CD8-positive, alpha-beta memory T cell (primary cell): ENCODE measurements at places on chromosomes 12 and 14. TPM values are rescaled to one million over a fixed set of nuclear protein-coding genes. Genes with fewer than 3 reads are reported as not detected.

DNA sequence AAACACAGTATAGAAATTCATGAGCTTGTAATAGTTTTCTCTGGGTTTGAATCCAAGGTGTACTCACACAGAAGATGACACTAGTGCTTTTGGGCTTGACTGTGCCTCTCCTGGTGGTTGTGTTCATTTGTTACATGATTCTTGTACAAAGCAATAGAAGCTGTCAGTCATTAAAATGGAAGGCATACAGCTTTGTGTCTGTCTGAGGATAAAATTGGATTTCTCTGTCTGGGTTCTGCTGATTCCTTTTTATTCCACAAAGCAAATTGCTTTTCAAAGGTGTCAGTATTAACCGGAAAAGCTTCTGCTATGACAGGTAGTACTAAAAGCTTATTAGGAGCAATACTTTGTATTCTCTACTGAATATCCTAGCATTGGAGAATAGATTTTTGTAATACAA, 361.2 kb downstream of the SLC6A15 start:
- DNase-seq, result no peak

DNA sequence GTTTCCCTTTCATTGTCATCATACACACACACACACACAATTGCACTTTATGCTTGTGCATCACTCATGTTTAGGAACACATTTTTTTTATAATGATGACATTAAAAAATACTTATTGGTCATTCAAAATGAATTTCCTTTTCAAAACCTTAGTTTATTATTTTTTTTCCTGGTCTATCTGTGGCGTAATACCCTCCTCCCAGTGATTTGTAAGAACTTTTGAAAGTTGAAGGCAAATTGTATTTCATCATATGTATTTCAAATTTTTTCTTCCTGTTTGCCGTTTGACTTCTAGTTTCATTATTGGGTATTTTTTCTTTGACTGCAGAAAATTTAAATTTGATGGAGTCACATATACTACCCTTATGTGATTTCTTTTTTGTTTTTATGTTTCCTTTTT, 2.5 kb upstream of the LRRK2 start:
- DNase-seq, result no peak

- no peak for DNase-seq
Measured at GRCh38 chr12:63922474-63922873, 78.0 kb downstream of the SRGAP1 start.

DNA sequence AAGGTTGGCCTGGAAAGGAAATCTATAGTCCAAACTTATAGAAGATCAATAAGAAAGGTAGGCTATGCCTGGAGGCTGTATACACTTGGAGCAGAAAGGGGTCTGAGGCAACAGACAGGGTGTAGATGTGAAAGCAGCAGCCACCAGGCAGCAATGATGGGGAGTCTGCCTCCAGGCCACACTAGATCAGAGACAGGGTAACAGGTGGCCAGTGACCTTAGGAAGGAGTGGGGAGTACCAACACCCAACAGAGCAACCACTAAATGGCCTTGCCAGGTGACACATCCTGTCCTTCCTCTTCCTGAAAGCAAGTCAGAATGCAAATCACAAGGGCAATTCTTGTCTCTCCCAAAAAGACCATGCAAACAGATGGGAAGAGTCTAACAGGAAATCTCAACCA, 46.4 kb upstream of the NID2 start:
- no peak for DNase-seq

GRCh38 chr12:98439471-98439951, 75.9 kb upstream of the TMPO start:
- no peak for DNase-seq

DNA sequence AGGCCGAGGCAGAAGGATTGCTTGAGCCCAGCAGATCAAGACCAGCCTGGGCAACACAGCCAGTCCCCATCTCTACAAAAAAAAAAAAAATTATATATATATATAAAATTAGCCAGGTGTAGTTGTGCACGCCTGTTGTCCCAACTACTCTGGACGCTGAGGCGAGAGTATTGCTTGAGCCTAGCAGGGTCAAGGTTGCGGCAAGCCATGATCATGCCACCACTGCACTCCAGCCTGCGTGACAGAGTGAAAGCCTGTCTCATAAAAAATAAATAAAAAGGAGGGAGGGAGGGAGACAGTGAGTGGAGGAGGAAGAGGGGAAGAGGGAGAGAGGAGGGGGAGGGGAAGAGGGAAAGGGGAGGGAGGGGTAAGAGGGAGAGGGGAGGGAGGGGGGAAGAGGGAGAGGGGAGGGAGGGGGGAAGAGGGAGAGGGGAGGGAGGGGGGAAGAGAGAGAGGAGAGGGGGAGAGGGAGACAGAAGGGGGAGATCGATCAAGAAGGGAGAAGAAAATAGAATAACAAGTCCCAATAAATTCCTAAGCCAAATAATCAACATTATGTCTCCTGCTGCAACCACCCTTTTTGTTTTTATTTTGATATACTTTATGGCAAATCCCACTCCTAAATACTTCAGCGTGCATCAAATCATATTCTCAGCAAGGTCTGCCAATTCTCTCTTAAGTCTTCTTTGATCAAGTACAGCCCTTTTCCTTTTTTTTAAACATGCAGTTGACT, 163.9 kb downstream of the MED13L start:
- DNase-seq, result no peak

DNA sequence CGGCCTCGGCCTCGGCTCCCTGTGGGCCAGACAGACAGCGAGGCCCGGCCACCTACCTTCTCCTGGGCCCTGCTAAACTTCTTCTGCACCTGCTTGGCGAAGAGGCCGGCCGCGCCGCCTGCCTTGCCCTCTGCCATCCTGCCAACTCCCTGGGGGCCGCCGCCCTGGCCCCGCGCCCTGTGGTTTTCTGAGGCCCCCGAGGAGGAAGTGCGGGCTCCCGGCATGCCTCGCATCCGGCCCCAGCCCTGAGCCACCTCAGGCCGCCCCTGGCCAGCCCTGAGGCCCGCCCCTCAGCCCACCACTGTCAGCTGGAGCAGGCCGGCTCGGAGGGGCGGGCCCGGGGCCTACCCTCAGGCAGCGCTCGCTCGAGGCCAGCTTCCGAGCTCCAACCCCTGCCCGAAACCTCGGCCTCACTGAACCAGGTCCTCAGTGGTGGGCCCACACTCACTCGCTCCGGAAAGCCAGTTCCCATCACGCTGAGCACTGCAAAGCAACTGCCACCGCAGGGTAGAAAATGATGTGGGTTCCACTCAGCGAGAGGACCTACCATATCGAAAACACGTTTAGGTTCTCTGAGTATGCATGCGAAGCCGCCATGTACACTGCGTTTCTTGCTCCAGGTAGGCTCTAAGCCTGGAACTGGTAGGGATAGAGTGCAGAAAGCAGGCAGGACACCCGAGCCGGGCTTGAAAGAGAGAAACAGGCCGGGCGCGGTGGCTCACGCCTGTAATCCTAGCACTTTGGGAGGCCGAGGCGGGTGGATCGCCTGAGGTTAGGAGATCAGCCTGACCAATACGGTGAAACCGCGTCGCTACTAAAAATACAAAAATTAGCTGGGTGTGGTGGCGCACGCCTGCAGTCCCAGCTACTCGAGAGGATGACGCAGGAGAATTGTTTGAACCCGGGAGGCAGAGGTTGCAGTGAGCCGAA, at the start of gene BIN2:
TSS of gene BIN2 (minus strand) at position 209 of the 930 bp plus-strand sequence. CDS start at position 137, 72 bp downstream.
- peak; percentile 81 for DNase-seq

GRCh38 chr14:33891700-33892099, 59.2 kb downstream of the EGLN3 start:
- no peak for DNase-seq

GRCh38 chr12:49928471-49928870, 22.1 kb upstream of the AQP2 start:
- DNase-seq, result no peak

DNA sequence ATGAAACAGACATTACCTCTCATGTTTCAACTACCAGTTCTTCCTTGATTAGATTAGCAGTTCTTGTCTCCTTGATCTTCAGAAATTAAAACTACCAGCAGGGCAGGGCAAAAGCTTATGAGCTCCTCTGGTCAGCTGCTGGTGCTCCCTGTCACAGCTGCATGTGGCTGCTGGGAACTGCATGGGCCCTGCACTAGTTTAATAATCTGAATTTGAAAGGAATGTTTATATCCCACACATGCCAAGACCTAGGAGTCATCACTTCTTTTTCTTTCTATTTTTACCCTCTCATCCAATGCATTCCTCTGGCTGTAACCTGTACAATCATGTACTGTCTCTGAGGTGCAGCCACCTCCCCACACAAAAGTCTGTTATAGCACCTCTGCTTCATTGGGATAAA, 73.9 kb downstream of the ARMH4 start:
- DNase-seq, result no peak

GRCh38 chr12:32115404-32116104, 8.9 kb downstream of the BICD1 start:
- DNase-seq, result no peak

- DNase-seq, result no peak
Measured at GRCh38 chr14:53841109-53842099, 115.2 kb downstream of the BMP4 start.

HOMEZ gene
- 12.8 TPM for total RNA-seq

MYF6 gene
- not detected for total RNA-seq

SIX4 gene
- 0.09 TPM for total RNA-seq

TUBA1A gene
- total RNA-seq, result 70.4 TPM

EPYC gene
- not detected for total RNA-seq

CHFR gene
- total RNA-seq, result 55.9 TPM

TRIM9 gene
- 0.85 TPM for total RNA-seq

EIF2S3B gene
- 2.2 TPM for total RNA-seq

KRT73 gene
- total RNA-seq, result not detected
